ENCODE measurements at places on chromosomes 2 and 18.
A peak's percentile ranks its signal among the peaks of the same experiment; 100 is the strongest.

DNA sequence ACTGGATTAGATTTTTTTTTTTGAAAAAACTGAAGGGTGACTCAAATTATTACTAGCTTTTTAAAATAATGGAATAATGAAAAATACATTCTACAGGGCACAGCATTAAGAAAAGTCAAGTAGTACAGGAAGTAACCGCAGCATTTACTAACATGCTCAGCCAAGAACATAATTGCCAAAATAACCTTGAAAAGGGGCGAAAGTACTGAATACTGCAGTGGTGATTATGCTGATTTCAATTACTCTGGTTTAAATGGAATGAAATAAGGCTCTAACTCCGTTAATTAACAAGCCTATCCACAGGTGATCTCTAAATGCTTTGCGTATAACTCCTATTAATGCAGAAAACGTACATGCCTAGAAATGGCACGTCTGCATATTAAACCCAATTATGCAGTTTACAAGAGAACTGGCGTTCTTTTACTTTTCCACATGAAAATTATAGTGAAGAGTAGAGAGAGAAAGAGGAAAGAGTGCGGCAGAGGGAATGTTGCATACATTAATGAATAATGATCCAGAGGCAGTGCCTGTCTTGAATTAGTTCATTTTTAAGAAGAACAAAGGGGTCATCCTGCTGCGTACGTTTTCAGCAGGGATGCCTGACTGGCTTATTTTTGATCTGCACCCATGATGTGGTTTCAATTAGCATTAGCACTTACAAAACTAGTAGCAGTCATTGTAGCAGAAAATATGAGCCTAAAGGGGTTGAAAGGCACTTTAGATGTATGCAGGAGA, 612.4 kb downstream of the NYAP2 start:
- peak; percentile 74 for DNase-seq

GRCh38 chr2:138838851-138839620, 58.8 kb upstream of the NXPH2 start:
- DNase-seq, result no peak

- DNase-seq, result peak; percentile 75
Observed at GRCh38 chr2:207711750-207712530, 500 bp downstream of the CCNYL1 start.

- DNase-seq, result no peak
Observed at GRCh38 chr18:74337912-74338309, 22.3 kb downstream of the C18orf63 start.

- DNase-seq, result peak; percentile 80
Observed at GRCh38 chr18:79575891-79576685, 103.5 kb upstream of the CTDP1 start.

DNA sequence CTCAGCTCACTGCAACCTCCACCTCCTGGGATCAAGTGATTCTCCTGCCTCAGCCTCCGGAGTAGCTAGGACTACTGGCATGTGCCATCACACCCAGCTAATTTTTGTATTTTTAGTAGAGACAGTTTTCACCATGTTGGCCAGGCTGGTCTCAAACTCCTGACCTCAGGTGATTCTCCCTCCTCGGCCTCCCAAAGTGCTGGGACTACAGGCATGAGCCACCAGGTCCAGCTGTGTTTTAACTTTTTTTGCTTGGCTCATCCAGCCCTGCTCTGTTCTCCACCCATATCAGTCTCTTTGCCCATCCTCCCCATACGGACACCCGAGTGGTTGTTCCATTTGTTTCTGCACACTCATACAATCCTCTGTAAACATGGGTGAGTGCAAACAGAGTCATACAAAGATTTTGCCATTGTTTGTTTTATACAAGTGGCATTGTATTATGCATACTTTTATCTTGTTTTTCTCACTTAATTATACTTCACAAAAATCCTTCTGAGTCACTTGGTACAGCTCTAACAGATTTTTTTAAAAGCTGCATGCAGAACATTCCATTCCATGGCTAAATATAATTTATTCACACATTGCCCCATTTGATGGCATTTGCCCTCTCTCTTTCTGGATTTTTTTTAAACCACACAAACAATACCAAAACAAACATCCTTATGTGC, 5.3 kb downstream of the APOB start:
- DNase-seq, result no peak

DNA sequence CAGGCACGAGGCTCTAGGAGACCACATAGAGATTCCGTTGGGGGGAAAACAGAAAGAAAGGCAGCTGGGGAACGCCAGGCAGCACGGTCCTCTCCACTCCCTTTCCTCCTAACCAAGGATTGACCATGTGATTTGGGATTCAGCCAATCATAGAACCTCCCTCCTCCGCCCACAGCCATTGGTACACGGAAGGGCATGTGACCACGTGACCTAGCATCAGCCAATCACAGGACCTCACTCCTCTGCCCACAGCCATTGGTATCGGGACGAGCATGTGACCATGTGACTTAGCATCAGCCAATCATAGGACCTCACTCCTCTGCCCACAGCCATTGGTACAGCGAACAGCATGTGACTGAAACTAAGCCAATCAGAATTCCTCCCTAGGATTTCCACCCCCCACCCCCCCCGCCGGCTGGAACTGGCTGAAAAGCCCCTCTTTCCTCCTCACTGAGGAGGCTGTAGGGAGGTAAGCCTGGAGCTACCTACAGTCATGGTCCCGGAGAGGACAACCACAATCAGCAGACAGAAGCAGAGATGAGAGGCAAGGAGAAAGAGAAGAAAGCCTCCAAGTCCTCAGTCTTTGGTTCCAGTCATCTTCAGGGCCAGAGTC, 7.6 kb downstream of the SERPINE2 start:
- no peak for DNase-seq

GRCh38 chr2:231807020-231807419, 20.8 kb downstream of the COPS7B start:
- DNase-seq, result no peak

DNA sequence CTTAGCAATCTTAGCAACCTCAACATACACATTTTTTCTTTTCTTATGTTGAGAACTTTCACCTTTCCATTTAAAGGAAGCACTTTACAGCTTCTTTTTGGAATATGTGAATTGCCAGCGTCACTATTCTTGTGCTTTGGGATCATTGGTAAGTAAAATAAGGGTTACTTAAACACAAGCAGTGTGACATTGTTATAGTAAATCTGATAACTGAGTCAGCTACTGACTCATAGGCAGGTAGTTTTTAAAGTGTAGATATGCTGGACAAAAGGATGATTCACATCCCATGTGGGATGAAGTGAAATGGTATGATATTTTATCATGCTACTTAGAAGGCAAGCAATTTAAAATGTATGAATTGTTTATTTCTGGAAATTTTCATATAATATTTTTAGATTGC, 637.2 kb downstream of the DCDC2C start:
- DNase-seq, result no peak

DNA sequence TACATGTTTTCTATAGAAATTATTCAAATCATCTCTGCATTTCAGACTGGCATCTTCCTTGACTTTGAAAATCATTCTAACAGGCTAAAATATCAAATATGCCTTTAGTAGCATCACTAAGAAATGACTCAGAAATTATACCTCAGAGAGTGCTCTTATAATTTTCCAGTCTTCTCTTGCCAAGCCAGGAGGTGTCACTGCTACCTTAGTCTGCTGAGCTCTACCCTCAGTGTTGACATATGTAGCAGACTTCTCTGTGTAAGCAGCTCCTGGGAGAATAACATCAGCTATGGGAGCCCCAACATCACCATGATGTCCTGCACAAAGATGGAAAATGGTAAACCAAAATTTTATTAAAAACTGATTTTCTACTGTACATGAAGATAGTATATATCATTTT, 31.6 kb downstream of the NDUFS1 start:
- no peak for DNase-seq

- no peak for DNase-seq
Observed at GRCh38 chr18:37297106-37297505, 268.5 kb downstream of the CELF4 start.

DNA sequence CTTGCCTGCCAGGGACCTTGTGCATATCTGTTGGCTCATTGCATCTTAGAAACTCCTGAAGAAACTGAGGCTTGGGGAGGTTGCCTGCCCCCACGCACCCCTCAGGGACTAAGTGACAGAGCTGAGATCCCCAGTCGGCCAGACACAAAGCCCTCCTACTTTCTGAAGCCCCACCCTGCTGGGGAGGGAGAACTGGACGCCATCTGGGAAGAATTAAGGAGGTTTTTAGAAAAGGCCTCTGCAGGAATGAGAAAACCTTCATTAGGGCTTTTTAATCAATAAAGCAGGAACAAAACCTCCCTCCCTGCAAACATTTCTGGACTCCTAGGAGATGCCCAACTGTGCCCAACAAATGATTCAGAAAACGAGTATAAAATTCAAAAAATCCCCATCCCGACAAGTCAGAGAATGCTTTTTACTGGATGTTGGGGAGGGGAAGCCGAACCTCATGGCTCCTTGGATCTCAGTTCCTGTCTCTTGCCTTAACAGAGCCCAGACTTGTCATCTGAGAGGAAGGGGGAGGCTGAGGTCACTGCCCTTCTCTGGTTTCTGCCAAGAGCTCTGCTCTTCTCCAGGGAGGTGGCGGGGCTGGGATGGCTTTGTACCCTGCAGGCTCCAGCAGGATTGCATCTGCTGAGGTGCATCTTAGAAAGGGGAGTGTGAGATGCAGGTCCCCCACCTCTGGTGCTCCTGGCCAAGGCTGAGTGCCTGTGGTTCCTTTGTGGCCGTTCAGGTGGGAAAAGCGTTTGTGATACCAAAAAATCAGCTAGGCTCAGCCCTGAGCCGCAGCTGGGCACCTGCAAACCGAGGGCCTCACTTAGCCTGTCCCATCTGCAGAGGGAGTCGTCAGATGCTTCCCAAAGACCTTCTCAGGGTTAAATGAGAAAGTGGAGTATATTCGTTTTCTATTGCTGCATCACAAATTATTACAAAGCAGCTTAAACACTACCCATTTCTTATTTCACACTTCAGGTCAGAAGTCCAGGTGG, 142.4 kb downstream of the ZFP36L2 start:
- DNase-seq, result peak; percentile 75

DNA sequence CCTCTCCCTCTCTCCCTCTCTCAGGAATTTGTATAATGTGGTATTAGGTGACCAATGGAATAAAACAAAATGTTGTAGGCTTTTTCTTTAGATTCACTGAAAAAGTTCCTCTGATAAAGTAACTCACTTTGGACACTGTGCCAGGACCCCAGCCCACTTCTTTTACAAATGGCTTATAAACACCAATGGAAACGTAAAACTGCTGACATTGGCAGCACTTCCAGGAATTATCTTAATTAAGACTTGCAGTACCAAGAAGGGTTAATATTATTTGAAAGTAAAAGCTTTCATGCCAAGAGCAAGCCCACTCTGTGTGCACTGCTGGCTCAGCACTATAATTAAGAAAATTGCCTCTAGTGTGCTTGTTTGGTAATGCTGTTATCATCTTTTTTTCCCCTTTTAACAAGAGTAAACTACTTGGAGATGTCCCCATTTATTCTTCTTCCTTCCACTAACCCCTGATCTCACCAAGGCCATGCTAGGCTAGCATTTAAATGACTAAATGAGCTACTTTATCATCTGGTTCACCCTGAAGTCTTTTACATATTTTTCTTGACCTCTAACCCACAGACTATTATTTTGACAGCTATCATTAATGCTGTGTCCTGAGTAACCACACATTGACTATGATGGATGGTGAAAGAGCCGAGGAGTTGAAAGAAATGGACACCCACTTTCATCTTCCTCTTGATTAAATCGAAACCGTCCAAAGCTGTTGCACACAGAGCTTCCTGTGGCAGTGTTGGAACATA, 232.2 kb upstream of the ETAA1 start:
- peak; percentile 2 for DNase-seq

GRCh38 chr2:128665113-128665512, 346.4 kb upstream of the HS6ST1 start:
- DNase-seq, result no peak

- no peak for DNase-seq
Observed at GRCh38 chr18:68583685-68584084, 131.2 kb downstream of the TMX3 start.

Measured in eye (tissue), 1 donor.